ENCODE measurements at places on chromosomes 12 and 14. TPM values are rescaled to one million over a fixed set of nuclear protein-coding genes. Genes with fewer than 3 reads are reported as not detected.

- peak; percentile 85 for DNase-seq
These were observed 16.8 kb downstream of the MMP14 start for GRCh38 chr14:22852940-22853767.

- no peak for DNase-seq
These were observed 513.8 kb upstream of the CCDC196 start for GRCh38 chr14:65972346-65972870.

DNA sequence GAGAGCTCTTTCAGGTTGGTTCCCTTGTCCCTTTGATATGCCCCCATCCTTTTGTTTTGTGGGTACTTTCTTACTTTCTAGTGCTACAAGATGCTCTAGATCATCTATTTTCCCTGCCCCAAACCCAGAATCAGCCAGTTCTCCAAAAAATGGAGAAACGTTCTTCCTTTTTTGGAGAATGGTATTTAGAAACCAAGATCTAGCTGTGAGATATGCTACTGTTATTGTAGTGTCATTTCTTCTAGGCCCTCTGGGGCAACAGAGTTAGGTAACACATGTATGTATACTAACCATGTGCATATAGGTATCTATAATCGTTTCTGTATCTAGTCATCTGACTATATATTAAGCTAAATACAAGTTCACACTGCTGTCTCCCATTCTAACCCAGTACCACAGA is 6.9 kb upstream of the IGFBP6 start:
- no peak for DNase-seq

- no peak for DNase-seq
These were observed 60.9 kb upstream of the TMEM263 start for GRCh38 chr12:106894774-106895173.

- no peak for DNase-seq
These were observed 682.4 kb downstream of the DIO2 start for GRCh38 chr14:79528828-79529416.

DNA sequence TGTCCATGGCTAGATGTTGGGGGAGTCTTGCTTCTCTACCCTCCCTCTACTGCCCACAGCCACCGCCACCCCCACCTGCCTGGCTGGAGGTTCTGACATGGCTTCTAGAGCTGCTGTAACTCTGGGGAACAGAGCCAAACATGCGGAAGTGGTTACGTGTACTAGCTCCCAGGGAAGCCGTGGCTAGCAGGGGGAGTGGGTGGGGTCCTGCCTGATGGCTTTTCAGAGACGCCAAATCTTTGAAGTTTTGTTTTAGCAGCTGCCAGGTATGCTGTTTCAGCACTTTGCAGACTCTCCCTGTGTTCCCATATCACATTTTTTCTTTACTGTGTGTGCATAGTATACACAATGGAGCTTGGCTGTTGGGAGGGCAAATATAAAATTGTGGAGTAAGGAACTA is 150.3 kb downstream of the TGFB3 start:
- DNase-seq, result no peak

- no peak for DNase-seq
These were observed 24.0 kb upstream of the NUDT14 start for GRCh38 chr14:105204931-105205672.

GRCh38 chr14:24080888-24081738 is 9.8 kb downstream of the CPNE6 start:
- DNase-seq, result peak; percentile 39

DNA sequence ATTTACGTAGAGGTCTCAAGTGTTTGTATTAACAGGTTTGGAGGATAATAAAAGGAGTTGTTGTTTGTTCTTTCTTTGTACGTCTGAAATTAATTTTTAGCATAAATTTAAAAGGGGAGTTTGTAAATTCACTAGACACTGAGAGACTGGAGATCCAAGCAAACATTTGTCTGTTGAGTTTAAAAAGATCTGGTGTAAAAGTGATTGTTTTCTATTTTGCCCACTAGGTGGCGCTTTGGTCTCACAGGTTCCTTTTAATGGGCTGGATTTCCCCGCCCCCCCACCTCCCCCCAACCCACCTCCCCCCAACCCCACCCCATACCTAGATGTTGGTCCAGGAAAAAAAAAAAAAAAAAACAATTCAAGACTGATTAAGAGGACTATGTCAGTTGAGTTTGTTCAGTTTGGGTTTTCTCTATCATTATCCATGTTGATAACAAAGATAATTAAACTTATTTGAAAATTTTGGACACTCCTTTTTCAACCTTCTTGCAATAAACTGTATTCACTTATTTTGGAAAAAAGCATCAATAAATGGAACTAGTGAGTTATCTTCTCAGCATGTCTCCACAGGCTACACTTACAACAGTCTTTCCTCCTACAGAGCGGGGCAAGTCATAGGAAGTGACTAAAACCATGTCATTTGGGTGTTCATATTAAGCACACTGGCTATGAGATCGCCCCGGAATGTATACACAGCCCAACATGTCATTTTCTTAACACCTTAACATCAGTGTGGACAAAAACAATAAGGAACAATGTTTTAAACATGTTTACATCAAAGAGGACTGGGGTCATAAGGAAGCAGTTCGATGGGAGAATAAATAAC is 841.1 kb downstream of the NRXN3 start:
- DNase-seq, result peak; percentile 65

DNA sequence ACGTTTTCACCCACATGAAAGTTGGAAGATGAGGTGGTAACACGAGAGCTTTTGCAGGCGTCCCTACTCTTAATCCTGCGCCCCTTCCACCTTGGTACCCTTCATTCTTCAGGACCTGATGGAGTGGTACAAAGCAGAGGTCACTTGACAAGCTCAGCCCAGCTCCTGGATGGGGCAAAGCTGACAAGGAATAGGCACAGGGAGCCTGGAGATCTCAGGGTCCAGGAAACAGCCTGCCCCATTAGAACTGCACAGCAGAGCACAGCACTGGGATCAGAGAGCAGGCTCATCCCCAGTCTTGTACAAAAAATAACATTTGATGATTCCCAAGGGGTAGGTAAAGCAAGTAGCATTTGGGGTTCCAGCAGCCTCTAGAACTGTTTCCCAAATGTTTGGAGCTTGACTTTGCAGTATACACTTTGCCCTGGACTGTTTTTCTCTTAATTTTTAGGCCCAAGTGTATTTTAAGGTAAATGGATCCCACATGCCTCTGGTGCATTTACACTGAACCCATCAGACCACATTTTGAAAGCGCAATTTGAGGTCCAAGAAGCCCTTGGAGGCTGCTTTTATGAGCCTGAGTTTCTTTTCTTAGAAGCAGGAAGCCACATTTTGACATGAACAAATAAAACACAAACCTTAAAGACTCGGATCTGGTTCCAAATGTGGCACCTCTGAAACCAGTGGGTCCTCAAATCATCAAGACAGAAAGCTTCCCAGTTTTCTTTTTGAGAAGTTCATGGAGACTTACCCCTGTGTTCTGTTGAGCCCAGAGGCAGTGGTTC is 633 bp downstream of the TC2N start:
- DNase-seq, result no peak

GRCh38 chr12:81332054-81332453 is 254.2 kb downstream of the ACSS3 start:
- no peak for DNase-seq

DNA sequence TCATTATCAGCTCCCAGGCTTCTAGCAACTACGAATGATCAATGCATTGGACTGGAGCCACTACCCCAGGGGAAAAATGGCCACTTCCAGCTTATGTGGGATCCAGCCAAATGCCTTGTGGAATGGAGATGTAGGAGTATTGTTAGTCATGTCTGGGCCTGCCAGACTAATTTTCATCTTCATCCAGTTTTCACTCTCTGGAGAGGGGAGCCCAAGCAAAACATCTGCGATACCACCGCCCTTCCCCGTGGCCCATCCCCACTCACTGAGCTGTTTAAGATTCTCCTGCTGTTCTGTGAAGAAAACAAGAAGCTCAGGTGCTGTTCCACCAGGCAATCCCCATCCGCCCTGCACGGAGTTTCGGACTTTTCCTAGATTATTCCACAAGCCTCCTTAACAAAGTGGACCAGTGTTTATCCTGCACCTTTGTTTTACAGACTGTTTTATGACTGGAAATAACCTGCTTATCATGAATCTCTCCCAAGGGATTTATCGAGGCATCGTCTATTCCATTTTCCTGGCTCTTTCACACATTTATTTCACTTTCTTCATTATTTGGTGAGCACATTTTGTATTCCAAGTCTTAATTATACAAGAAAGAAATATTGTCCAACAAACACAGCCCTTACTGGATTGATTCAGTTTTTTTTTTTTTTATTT is 35.5 kb upstream of the MAX start:
- DNase-seq, result no peak

DNA sequence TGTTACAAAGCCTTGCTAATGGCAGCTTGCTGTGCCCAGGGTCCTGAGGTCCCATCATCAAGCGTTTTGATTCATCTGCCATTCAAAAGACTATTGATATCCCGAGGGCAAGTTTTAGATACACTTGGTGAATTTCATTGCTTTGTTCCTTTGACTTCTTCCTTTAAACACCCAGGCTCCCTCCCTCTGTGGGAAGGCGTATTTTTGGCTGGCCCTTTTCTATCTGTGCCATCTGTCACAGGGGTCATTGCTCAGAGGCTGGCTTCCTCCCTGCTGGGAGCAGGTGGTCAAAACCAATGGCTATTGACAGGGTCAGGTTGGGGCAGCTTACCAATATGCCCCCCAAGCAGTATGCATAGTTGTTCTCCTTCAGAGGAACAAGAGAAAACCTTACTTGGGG is 40.0 kb downstream of the SCN8A start:
- DNase-seq, result no peak

GRCh38 chr12:10214895-10215267 is 2.2 kb downstream of the GABARAPL1 start:
- no peak for DNase-seq

DNA sequence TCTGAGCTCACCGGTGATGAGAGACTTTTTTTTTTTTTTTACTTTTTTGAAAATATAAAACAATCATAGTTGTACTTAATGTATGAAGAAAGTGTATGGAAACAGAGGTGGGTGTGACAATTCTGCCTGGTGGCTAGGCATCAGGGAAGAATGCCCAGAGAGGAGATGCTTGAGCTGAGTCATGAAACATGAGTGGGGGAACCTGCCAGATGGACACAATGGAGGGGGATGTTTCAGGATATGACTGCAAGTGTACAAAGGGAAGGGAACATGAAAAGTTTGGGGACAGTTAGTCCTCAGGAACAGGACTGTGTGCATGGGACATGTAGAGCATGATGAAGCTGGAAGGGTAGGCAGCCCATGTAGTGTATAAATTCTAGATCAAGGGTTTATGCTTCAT is 274.2 kb upstream of the E2F7 start:
- DNase-seq, result peak; percentile 56

DNA sequence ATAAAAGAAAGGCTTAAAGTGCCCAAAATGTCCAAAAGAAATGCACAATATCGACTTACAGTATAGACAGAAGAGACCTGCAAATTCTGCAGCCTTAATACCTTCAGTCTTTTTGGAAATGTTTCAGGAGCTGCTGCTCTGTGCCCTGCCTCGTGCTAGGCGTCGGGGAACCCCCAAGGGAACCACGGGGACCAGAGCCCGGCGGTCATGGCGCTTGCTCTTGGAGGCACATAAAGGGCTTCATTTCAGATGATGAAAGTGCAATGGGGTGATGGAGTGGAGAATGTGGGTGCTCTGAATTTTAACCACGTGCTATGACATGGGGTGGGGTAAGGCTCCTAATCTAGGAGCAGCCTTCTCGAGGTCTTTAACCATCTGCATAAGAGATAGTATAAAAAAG is 14.8 kb upstream of the AACS start:
- DNase-seq, result no peak

DNA sequence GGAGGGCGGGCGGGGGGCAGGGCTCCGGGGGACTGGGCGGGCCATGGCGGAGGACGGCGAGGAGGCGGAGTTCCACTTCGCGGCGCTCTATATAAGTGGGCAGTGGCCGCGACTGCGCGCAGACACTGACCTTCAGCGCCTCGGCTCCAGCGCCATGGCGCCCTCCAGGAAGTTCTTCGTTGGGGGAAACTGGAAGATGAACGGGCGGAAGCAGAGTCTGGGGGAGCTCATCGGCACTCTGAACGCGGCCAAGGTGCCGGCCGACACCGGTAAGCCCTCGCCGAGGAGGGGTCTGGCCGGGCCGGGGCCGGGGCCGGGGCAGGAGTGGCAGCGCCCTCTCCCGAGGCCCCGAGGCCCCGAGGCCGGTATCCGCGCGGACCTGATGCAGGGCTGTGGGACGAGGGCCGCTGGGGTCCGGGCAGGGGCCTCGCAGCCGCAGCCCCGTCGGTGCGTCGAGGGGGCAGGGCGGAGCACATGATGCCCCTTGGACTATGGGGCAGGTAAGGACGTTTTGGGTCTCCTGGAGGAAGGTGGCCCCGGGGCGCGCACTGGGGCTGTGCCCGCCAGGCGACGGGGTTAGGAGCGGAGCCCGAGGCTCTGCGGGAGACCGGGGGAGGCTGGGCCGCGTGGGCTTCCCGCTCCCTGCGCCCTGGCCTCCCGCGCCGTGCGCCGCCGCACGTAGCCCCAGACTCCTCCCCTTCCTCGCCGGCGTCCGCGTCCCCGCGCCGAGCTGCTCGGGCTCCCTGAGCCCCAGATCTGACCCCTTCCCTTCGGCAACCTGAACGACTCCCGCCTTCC is at the start of gene TPI1:
Gene TPI1, plus strand, starts transcription at position 119 of the 798 bp plus-strand sequence. Its CDS starts 36 bp downstream, at position 155.
- peak; percentile 91 for DNase-seq

- DNase-seq, result no peak
These were observed 10.6 kb upstream of the PHLDA1 start for GRCh38 chr12:76042147-76042546.

DNA sequence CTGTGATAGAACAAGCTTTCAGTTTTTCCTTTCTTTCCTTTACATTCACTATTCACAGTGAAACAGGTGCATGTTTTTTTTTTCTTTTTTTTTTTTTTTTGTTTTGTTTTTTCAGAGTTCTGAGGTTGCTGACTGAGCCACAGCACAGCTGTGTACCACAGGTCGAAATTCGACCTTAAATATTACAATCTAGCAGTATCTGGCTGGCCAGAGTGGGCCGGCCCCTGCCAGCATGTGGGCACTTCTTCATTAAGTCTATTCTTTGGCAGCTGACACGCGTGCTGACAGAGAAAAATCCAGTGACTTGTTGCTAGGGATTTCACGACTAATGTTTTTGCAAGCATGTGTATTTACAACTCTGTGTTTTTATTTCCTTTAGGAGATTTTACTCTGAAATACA is 33.9 kb downstream of the FBXO33 start:
- no peak for DNase-seq

- no peak for DNase-seq
These were observed 269.2 kb downstream of the CCDC91 start for GRCh38 chr12:28459481-28459880.

Gene TAS2R46
- 0.79 TPM for total RNA-seq

Gene MSI1
- total RNA-seq, result not detected

Gene ARHGAP9
- total RNA-seq, result not detected

Gene RNU4-1
- under 0.01 TPM for total RNA-seq

Gene CISTR
- not detected for total RNA-seq

Gene CD4
- total RNA-seq, result not detected

Gene USP44
- total RNA-seq, result 0.87 TPM

Gene CIROP
- not detected for total RNA-seq

Gene NEUROD4
- total RNA-seq, result not detected

Gene CFAP54
- total RNA-seq, result 9.7 TPM

Gene GPR162
- 0.20 TPM for total RNA-seq

Gene GLIPR1L2
- 0.22 TPM for total RNA-seq

Gene FGF6
- total RNA-seq, result not detected
